ENCODE measurements at places on chromosomes 11 and 22.

DNA sequence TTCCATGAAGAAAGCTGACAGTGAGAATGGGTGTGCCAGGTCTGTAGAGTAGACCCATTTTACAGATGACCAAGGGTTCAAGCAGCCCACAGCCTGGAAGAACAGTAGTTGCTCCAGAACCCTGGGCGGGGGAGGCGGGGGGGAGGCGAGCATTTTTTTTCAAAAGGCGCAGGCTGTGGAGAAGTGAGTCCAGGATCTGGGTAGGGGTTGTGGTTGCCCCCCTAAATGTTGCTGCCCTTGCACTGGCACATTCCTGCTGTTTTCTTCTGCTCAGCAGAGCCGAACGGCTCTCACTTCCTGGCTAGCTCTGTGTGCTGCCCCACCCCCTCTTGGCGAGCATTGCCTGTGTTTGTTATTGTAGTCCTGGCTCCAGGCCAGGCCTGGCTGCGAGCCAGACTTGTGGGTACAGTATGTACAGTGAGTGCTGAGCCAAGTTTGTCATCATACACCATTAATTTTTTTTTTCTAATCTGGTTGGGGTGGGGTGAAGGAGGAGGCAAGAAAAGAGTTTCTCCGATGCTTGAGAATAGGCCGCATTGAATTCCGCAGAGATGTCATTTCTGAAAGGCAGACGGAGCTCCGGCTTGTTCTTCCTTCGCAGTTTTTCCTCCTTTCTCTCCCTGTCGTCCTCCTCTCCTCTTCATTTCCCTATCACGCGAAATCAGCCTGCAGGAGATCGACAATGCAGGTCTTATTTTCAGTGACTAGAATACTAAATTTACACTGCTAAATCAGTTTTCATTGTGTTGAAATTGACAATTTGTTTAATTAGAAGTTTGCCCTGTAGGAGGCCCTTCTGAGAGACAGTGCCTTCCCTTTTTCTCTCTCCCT, 100.5 kb downstream of the ZBTB16 start:
- DNase-seq = peak; percentile 97

- DNase-seq = no peak
These were observed 149.1 kb downstream of the CTTN start for GRCh38 chr11:70547386-70547785.

- DNase-seq = no peak
These were observed 645 bp downstream of the CDC42BPG start for GRCh38 chr11:64843686-64844329.

GRCh38 chr22:48182031-48182430, 1419.6 kb downstream of the TBC1D22A start:
- no peak for DNase-seq

GRCh38 chr22:38849811-38850210, 6.0 kb upstream of the NPTXR start:
- DNase-seq = no peak

- DNase-seq = no peak
These were observed 83.8 kb downstream of the TBC1D22A start for GRCh38 chr22:46846150-46846831.

DNA sequence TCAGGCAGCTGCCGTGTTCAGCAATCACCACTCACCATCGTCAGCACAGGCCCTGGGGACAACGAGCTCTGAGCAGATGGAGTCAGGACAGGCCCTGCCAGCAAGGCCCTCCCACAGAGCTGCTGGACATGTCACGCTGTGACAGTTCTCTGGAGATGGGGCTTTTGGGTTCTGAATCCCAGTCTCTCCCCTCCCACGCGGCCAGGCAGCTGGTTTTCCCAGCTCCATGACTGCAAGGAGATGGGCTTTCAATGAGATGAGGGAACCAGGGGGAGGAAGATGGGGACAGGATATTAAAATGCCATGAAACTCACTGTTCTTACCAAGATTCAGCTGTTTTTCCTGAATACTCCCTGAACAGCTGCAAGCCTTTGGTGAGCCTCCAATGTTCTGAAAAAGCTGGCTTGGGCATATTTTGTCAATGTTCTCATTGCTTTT, 305.9 kb downstream of the BRD1 start:
- DNase-seq = no peak

Data from NCI-H1105 treated with DMSO at 0.1 percent for 48 hours (cell line).